CD4-positive, CD25-positive, alpha-beta regulatory T cell (primary cell): ENCODE measurements at places on chromosomes 11 and 22.

GRCh38 chr11:15858881-15859280 is 497.5 kb downstream of the SOX6 start:
- no peak for DNase-seq

DNA sequence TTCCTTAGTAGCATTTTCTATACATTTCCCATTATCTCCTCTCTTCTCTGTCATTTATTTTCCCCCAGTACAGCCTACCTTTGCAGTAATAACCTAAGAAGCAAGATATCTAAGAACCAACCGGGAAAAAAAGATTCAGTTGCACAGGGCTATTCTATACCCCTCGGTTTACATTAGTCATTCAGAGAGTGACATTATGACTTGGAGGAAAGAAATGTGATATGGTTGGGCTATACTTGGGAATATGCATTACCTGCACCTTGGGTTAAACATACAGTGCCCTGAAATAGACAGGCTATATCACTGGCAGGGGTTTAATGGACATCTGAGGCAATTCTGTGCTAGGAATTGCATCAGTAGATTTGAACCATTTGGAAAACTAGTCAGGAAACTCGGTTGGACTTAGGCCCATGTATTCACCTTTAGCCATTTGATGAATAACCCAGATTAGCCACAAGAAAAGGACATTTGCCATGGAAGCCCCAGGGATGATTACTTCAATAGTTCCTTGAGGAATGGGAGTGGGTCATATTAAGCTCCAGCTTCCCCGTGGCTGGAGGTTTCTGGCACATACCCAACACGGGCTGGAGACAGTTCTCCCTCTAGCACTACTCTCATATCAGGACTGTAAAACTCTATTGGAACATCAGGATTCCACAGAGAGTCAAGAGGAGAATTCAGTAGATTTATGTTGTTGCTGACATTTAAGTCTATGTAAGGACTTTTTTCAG is 973.2 kb downstream of the NTM start:
- no peak for DNase-seq

DNA sequence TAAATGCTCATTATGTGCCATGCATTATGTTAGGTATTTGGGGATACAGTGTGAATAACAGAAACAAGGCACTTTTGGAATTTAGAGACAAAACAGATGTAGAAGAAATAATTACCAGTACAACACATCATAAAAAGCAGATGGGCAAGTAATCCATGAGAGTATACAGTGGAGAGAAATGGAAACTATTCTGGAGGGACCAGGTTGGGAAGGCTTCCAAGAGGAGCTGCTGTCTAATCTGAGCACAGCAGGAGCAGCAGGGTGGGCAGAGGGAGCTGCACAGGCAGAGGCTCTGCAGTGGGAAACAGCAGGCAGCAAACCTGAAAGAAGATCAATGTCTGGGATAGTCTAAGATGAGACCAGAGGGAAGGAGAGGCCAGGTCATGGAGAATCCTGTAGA is 268.7 kb upstream of the CCDC90B start:
- no peak for DNase-seq

- no peak for DNase-seq
Measured at GRCh38 chr11:10401256-10401655, 53.8 kb upstream of the AMPD3 start.

- DNase-seq = peak; percentile 80
Measured at GRCh38 chr11:3049430-3050243, 7.6 kb downstream of the CARS1 start.

GRCh38 chr11:64851831-64852351 is 7.4 kb upstream of the CDC42BPG start:
- peak; percentile 19 for DNase-seq

DNA sequence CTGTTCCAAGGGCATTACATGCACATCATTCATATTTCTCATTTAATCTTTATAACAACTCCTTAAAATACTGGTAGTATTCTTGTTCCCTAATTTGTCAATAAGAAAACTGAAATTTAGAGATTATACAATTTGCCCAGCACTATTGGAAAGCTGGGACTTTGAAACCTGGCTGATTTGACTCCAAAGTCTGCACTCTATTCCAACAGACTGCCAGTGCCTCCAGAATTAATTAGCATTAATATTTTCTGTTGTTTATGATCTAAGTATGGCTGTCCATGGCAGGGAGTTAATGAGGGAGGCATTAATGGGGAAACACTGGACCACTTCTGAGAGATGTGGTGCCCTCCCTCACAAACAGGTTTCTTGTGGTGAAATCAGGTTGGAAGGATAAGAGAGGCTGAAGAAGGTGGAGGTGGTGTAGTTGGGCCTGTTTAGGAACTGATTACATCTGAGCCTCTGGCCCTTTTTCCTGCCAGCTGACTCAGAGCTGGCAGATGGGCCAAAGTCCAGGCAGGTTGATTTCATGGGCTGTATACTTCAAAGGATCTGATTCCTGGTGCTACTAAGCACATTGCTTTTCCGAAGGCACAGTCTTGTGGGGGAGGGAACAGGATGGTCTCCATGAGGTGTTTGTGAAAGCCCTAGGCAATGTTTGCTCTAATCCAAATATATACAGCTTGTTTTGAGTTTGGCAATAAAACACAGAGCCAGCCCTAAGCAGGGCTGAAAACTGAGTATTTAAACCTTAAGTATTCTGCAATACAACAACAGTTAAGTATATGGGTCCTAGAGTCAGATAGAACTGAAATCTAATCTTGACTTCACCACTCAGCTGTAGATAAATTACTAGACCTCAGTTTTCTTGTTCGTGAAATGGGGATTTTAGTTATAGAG is 21.0 kb upstream of the RAB30 start:
- DNase-seq = no peak

- DNase-seq = no peak
Measured at GRCh38 chr22:46515208-46516111, 22.0 kb downstream of the CELSR1 start.

GRCh38 chr11:28794405-28794804 is 686.2 kb downstream of the METTL15 start:
- DNase-seq = no peak

DNA sequence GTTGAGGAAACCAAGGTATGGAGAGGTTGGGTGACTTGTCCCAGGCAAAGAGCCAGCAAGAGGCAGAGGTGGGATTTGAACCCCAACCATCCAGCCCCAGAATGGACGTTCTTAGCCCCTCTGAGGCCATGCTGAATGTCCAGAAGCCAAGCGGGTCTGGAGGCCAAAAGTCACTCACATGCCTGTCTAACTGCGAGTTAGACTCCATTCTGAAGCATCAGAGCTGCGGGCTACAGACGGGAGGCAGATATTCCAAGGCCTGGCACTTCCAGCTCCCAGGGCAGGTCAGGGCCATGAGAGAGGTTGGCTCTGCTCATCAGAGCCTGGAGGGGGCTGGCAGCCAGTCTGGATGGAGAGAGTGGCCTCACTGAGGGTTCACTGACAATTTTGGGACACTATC is 616.5 kb downstream of the BRD1 start:
- no peak for DNase-seq

DNA sequence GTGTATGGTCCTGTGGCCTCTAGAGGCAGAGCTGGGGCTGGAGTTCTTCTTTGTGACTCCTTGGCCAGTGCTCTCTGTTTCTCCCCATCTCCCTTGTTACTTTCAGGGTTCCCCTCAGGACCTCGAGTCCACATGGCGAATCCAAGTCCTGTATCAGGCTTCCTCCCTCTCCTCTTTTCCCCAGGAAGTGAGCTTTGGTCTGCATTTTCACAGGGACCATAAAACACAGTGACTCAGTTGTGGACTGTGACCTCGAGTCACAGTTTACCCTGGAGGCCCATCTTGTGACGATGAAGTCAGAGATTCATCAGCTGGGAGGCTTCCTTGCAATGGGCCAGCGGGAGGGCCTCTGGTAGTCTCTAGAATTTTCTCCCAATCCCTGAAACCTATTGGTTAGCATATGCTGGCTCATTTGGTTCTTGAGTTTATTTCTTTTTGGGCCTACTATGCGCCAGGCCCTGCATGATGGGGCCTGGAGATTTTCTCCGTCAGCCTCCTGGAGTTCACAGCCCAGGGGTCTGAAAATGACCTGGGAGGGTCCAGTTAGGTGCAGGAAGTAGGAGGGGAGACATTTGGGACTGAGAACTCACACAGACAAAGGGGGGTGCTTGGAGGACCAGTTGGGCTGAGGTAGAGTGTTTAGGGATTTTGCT is 100.8 kb downstream of the KIAA1671 start:
- DNase-seq = no peak

DNA sequence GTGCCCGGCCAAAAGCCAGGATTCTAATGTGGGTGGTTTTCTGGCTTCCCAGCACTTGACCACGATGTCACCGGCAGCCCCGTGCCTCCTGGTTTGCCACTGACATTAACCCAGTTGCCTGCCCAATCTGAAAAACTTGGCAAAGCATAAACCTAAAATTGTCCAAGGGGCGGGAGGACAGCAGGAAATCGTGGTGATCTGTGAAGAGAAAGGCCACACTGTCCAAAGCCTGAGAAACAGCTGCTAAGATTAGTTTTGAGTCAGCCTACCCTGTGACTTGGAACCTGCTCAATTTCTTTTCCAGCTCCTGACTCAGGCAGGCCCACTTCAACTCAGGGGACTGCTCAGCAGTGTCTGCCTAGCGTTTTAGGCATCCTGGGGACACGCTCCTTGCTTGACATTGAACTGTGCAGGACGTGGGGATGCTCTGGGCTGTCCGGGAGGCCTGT is 8.2 kb upstream of the F2 start:
- no peak for DNase-seq

- DNase-seq = no peak
Measured at GRCh38 chr11:64165481-64165841, 452 bp downstream of the MACROD1 start.

DNA sequence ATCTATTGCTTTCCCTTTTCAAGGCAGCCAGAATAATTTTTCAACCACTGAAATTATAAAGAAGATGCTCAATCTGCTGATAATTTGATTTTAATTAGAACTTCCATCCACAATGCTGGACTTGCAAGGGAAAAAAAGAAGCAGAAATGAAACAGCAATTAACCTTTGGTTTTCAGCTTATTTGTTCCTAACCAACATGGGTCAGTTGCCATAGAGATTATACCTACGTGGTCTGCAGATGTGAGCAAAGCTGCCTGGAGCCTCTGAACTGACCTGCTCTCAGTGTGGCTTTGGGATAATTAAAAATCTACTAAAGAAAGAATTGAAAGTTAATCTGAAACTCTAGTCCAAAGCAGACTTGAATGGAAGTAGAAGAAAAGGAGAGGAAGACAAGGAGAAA is 195.7 kb upstream of the API5 start:
- DNase-seq = no peak

- DNase-seq = no peak
Measured at GRCh38 chr11:44328138-44328660, 18.3 kb upstream of the ALX4 start.

- no peak for DNase-seq
Measured at GRCh38 chr11:9643751-9644150, 20.1 kb upstream of the SWAP70 start.

DNA sequence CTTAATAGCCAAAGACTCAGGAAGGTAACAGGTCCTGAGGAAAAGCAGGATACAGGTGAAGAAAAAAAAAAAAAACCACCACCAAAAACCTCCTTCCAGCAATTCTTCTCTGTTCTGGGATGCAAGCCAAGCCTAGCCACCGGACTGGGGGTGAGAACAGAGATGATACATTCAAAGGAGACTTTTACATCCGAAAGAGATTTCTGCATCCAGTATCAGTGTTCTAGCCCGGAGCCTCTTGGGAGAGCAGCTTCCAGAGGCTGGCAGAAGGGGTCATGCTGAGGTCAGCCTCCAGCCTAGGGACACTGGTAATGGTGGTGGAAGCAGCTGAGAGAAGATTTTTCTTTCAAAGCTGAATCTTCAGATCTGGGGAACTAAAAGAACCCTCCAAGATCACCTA is 76.2 kb downstream of the KCNC1 start:
- no peak for DNase-seq

- DNase-seq = peak; percentile 11
Measured at GRCh38 chr11:10743354-10744000, 7.6 kb upstream of the CTR9 start.

DNA sequence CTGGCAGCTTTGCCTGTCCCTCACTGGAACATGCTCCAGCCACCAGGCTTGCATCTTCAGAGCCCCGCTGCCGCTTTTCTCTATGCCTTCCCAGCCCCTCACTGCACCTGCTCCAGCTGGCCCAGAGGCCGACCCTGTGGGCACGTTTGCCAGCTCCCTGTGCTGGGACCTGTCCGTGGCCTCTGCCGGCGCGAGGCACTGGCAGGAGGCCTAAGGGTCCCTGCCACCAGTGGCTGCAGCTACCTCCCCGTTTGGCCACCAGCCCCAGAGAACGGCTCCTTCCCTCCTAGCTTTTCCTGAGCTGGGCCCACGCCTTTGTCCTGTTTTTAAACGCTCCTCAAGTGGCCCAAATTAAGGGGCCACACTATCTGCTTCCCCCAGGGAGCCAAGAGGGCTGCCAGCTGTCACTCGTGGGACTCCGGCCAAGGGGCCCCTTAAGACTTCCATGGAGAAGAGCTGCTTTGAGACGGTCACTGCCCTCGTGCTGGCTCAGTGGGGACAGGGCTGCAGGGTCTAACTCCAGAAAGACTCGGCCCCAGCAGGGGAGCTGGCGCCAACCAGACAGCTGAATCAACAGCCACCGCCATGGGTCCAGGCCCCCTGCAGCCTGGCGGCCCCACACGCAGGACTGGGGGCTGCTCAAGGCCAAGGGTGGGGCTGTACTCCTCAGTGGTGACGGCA is 24.6 kb upstream of the WNT7B start:
- no peak for DNase-seq

- no peak for DNase-seq
Measured at GRCh38 chr11:98040061-98040808, 980.5 kb upstream of the CNTN5 start.

DNA sequence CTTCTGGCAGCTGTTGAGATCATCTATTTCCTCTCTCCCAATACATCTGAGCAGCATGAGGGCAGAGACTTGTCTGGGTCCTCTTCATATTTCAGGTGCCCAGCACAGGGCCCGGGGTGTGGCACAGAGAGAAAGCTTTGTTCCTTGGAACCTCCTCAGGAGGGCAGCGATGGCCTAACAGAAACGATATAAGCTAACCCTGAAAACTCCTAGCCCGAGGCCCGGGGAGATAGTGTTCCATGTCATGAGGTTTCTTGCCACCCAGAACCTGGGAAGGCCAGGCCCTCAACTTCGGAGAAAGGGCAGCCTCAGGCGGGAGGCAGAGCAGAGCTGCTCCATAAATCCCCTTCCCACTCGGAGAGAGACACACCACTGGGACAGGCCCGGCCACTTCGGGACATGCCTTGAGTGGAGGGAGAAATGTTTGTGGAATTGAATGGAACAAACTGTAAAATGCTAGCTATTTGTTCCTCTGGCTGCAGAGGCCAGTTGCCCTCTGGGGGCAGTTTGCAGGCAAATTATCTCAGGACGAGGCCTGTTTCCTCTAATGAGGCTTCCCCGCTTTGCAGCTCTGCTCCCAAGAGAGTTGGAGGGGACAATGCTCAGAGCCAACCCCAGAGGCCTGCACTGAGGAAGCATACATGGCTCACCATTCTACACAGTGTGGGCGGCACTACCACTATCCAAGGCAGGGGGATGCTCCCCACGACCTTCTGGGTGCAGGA is 11.6 kb downstream of the ARRB1 start:
- no peak for DNase-seq
